Epithelial cell of proximal tubule (primary cell): ENCODE measurements at places on chromosomes 13 and 19. TPM values are rescaled to one million over a fixed set of nuclear protein-coding genes. Genes with fewer than 3 reads are reported as not detected.

DNA sequence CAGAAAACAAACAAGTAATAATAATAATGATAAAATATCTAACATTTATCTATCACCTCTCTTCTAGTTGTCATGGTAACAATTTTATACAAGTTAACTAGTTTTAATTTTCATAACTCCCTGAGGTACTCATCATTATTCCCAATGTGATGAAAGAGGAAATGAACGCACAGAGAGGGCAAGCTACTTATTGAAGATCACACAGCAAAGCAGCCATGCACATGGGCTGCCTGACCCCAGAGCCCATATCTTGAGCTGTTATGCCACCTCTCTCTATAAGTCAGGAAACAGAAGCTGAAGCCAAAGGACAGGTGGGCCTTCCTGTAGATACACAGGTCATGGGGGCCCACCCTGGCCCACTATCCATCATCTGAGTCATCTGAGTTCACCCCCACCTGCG lies 4.9 kb upstream of the KLK4 start:
- DNase-seq, result no peak

DNA sequence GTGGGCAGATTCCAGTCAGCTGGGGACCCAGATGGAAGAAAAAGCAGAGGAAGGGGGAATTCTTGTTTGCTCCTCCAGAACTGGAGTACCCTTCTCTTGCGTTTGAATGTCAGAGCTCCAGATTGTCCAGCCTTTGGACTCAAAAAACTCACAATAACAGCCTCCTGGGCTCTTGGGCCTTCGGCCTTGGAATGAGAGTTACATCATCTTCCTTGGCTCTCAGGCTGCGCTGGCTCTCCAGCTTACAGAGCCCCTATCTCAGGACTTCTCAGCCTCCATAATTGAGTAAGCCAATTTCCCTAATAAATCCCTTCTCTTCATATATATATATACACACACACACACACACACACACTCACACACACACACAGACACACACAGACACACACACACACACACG lies 1215.7 kb upstream of the SLC10A2 start:
- DNase-seq, result no peak

DNA sequence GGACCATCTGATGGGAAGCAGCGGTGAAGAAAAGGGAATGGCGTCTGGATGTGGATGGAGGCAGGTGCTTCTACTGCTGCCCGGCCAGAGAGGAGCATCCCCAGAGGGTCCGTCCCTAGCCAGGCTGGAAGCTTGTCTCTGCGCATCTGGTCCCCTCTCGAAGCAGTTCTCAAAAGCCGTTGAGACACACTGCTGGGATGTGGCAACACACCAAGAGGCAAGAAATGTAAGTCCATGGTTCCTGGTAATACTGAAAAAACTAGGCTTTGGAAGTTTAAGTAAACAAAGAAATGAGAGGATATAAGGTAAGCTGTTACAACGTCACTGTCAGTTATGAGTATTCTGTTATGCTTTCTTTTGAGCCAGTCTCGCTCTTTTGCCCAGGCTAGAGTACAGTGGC lies 15.1 kb upstream of the FFAR2 start:
- no peak for DNase-seq

DNA sequence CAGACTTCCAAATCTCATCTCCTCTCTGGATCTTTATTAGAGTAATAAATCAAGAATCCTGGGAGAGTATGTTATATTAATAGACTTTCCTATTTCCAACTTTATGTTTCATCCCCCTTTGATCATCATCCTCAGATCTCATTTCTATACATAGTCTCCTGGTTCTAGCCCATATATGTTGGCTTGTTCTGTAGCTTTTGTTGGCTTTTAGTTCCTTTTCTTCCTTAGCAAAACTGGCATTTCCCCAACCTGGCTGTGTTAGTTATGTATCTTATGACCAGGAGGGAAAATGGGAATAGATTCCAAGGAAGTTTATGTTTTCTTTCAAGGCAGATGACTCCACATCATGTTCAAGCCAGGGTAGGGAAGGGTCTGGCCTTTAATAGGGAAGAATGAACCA lies 2464.5 kb downstream of the PCDH9 start:
- no peak for DNase-seq

APOC4 gene
- not detected in 2 replicates for total RNA-seq

NPAS1 gene
- 0.63 and 1.1 TPM in 2 replicates for total RNA-seq
